GM23248 (cell line): ENCODE measurements at places on chromosomes 12 and 14. TPM values are rescaled to one million over a fixed set of nuclear protein-coding genes. Genes with fewer than 3 reads are reported as not detected.

DNA sequence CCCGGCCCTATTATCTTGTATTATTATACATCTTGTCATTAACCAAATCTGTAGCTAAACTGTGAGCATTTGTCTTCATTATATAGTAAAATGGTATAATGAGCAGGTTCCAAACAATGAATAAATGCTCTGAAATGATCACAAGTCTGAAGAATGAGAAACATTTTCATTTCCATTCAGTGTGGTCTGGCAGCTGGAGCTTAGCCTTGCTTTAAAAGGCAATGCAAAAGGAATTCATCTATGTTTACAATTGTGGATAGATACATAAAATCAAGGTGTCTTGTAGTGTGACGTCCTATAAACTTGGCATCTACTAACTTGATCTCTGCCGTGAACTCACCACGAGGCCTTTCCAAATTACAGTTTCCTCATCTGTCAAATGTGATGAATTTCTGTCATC lies 168.3 kb downstream of the RMST start:
- no peak for DNase-seq

GRCh38 chr12:28603801-28604200 lies 413.5 kb downstream of the CCDC91 start:
- DNase-seq = no peak

The MDGA2 gene
- not detected in 2 replicates for total RNA-seq

DNA sequence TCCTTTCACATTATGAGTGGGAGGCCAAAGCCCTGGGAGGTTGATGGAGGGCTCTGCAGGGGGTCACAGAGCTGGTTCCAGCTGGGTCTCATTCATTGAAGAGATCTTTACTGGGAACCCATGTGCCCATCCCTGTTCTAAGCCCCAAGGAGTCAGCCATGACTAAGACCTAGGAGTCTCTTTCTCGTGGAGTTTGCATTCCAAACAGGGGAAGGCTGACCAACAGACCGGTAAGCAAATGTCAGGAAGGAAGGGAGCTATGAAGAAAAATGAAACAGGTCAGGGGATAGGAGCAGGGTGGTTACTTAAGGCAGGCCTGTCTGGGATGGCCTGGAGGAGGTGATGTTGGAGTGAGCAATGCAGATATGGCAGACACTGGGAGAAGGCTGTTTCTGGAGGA lies 31.5 kb downstream of the SYNDIG1L start:
- no peak for DNase-seq
